ENCODE measurements at places on chromosomes 5 and 9.

GRCh38 chr5:142561486-142562097 lies 124.3 kb downstream of the FGF1 start:
- no peak for DNase-seq

DNA sequence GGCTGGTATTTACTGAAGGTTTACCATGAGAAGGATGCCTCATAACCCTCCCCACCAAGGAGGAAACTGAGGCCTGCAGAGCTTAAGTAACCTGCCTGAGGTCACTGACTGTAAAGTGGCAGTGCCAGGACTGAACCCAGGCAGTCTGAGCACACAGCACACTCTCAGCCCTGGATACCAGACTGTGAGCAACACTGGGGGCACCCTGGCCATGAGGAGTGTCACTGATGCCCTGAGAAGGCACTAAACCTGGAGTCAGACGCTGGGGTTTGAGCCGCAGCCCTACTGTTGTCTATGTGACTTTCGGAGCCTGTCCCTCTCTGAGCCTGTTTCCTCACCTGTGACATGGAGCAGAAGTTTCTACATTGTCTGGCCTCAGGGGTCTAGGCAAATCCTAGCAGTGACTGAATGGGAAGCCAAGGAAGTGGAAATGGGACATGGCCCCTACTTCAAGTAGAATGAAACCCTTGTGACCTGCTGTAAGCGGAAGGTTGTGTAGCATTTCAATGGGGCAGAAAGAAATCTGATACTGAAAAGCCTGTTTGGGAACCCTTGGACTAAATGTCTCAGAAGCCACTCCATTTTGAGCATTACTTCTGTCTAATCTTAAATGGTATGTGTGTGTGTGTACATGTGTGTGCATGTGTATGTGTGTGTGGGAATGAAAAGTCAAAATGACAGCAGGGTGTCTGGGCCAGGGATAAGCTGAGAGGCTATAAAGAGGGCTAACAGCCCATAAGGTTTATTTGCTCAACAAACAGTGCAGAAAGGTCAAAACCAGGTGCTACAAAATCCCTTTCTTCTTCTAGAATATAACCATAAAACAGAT lies 36.0 kb downstream of the B4GALT1 start:
- DNase-seq = no peak

DNA sequence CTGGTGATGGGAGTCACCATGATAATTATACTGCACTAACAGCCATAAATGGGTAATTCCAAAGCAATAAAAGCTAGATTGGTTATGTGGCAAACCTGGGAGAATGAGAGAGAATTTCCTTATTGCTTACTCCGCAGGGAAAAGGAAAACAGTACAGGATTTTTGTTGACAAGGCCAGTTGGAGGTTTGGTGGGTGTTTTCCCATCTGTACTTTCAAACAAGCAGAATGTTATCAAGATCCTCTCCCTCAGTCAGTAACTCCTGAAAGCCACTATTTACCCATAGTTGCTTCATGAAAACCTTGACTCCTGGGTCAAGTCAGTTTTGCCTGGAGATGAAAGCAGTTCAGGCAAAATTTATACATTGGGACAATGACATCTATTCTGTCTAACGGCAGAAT lies 26.4 kb downstream of the IL9 start:
- no peak for DNase-seq

GRCh38 chr5:153831973-153832372 lies 206.7 kb downstream of the FAM114A2 start:
- DNase-seq = peak; percentile 23

GRCh38 chr5:148540647-148541046 lies 113.7 kb downstream of the HTR4 start:
- DNase-seq = no peak

DNA sequence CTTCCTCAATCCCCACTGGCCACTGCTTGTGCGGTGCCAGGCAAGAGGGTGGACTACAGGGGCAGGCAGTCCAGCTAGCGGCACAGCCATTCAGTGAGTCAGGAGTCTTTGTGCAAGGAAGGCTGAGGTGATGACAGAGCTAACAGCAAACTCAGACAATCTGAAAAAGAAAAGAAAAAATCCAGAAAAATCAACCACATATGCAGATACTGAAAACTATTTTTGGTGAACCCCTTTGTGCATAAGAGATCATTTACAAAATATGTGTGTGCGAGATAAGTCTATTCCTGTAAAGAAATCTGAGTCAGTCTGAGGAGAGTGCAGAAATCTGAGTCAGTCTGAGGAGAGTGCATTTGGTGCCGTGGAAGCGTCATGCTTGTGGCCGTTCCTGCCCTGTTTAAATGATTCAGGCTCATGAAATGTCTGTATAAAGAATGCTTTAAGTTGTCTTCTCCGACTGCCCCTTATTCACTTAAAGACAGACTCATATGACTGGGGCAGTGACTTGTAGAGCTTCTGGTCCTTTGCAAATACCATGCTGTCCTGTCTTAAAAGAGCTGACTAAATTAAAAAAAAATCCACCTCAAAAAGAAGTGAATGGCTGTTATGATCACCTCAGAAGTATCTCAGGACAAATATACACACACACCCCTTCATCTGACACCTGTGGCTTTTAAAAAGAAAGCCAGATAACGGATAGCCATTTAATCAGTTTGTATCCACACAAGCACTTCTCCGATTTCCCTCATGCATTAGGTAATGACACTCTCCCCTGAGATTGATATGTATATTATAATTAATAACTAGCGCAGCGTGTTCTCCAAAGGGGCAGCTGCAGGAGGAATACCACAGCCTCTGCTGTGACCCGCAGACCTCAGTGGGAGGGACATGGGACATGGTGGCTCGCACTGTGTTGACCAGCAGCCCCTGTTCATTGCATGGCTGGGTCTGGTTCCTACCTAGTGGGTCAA lies 47.3 kb downstream of the TRIO start:
- no peak for DNase-seq

- DNase-seq = no peak
These were observed 26.5 kb downstream of the HMCN2 start for GRCh38 chr9:130292106-130292505.

- no peak for DNase-seq
These were observed 18.6 kb downstream of the CNTFR start for GRCh38 chr9:34570809-34571480.

Measured in activated CD4-positive, alpha-beta T cell treated with anti-CD3 and anti-CD28 coated beads, Interleukin-2, Interleukin-6, amounts not matched to agents 100 ng/mL and 50 ng/mL, durations not matched to agents 16 hours and 8 hours (primary cell).